Renal pelvis (tissue), 12 donors: ENCODE measurements at places on chromosomes 12 and 14. TPM values are rescaled to one million over a fixed set of nuclear protein-coding genes. Genes with fewer than 3 reads are reported as not detected.

KLRD1 gene
- 0.24 TPM for polyA plus RNA-seq

GRCh38 chr12:107544937-107545336, 140.7 kb upstream of the PWP1 start:
- no peak for DNase-seq

GRCh38 chr14:82704218-82704617, 1170.6 kb upstream of the SEL1L start:
- no peak for DNase-seq

DNA sequence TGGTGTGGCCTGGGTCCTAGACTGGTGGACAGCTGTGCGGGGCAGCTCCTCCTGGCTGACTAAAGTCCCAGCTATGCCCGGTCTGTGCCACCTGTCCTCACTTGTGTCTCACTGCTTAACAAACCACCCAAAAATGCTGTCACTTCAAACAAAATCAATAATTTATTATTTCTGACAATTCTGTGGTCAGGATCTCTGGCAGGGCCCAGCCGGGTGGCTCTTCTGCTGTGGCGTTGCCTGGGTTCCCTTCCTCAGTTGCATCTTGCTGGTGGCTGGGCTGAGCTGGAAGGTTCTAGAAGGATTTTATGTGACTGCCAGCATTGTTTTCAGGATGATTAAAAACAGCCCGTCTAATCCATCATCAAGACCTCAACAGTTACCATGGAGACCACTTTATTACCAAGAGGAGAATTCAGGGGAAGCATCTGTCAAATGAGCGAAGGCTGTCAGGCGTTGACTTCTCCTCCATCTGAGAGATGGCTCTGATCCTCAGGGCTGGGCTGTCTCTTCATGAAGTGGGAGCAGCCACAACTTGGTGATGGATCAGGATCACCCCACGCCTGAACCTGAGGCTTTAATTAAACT, 280.6 kb upstream of the SFSWAP start:
- DNase-seq = no peak
